Activated naive CD8-positive, alpha-beta T cell treated with anti-CD3 and anti-CD28 coated beads, Interleukin-2, amount 50 U/mL, for 16 hours (primary cell): ENCODE measurements at places on chromosomes 2 and 18.

- DNase-seq: no peak
Measured at GRCh38 chr2:170509452-170510193, 205.5 kb upstream of the SP5 start.

DNA sequence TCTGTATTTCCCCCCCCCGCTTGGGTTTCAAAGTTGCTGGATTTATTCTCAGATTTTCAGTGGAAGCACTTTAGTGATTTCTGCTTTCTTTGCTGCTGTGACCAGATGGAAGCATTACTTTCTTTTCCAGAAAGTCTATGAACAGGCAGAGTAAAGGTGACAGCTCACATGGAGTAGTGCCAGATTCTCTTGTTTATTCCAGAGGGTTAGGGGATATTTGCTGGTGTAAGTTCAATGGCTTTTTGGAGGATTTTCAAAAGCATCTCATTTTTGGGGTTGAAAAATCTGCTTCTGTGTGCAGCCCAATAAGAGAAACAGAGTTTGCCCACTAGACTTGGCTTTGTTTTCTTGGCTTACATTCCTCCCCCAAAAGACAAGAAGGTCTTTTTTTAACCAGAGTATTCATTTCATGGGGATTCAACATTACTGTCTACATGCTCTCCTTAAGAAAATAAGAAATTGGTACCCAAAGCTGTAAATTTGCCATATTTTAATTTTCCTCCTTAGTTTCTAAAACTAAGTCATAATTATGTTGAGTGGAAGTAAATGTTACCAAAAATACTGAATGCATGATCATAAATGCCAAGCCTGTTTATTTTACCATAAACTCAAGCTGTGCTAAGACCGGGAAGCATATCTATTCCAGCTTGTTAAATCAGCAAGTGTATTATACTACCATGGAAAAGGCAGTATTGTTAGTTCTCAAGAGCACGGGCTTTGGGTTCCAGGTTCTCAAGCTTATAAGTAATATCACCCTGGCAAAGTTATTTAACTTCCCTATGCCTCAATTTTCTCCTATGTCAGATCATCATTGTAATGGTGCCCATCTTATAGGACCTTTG, 557.2 kb downstream of the CPS1 start:
- no peak for DNase-seq

- no peak for DNase-seq
Measured at GRCh38 chr2:61179701-61180639, 18.0 kb downstream of the C2orf74 start.

GRCh38 chr18:49716035-49716434, 97.3 kb downstream of the ACAA2 start:
- DNase-seq: no peak

DNA sequence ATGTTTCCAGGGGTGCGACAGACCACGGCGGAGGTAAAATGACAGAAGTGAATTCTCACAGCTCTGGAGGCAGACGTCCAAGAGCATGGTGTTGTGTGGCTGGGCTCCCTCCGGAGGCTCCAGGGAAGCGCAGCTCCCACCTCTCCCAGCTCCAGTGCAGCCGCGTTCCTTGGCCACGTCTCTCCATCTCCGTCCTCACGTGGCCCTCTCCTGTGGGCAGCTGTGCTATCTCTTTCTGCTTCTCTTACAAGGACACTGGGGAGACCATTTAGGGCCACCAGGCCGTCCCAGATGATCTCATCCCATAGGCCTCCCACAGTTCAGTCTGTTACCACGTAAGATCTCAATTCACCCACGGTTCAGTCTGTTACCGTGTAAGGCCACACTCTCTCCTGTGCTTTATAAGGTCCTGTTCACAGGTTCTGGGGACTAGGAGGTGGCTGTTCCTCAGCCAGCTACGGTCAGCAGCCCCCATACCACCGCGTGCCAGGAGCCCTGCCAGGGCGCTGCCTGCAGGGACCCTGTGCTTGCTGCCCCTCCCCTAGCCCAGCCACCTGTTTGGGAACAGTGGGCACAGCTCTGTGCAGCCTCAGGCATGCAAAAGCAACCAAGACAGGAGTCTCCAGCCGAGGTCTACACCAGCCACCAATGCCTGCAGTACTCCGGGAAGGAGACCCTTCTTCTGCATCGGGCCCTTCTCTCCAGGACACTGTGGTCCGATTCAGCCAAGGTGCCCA, 2.9 kb upstream of the MAB21L4 start:
- no peak for DNase-seq

DNA sequence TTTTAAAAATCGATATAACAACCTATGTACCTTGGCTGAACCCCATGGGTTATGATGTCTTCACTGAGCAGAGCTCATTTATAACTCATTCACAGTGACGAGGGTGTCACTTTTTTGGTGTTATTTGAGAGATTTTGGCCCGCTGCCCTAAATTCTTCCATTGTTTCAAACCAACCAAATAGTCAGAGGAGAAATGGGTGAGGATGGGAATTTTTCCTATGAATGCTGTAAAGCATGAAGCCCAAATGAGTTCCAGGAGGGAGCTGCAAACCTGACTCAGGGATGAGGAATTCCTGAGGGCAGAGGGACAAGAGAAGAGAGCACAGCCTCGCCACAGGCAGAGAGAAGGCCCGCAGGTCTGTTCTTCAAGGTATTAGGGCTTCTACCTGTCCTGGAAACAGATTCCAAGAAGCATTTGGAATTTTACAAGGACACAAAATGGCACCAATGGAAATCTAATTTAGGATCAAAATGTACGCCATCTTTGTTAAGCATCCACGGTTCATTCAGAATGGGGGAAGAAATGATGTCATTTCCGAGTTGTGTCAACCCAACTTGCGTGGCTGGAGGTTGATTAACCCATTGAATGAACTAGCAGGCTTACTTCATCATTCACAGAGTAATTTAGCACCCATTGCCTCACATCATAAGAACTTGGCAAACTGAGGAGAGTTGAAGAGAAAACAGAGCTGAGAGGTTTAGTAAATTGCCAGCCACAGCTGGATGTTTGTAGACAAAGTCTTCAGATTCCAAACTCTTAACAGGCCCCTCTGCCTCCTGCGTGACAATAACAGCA, 133.5 kb downstream of the LAMA3 start:
- no peak for DNase-seq

DNA sequence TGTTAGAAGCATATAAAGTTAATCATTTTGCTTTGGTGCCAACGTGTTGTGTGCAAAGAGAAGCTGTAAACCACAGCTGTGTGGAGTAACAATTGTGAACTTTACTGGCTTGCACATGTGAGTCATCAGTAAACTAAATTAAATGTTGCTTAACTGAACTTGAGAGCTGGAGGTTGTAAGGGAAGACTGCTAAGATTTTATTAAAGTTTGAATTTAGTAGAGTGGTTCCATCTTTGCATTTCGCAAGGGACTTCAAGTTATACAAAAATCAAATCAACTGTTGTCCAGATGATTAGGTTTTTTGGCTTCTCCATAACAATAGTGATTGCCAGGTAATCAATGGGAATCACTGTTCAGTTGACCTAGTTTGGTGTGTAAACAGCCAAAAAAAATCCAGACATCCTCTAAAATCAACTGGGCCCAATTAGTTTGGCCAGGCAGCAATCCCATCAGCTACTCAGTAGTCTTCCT, 247.4 kb downstream of the MYO3B start:
- DNase-seq: no peak

GRCh38 chr2:212649646-212650045, 111.0 kb upstream of the ERBB4 start:
- DNase-seq: no peak

DNA sequence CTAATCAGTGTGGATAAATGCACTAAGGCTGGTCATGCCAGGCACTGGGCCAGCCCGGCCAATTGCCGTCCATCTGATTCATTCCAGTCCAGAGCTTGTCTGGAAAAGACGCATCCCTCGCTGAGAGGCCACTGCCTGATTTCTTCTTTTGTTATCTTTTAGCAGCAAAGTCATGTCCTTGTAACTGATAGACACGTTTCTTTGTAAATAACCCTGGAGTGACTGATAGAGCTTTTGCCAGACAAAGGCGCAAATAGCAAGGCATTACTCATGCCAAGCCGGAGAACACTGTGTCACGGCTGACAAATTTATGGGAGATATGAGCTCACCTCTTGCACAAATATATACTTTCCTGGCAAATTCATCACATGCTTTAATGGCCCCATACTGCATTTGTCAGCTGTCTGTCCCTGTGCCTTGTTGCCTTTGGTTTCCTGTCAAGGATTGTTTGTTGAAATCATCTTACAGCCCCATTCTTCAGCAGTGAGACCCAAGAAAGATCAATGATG, 164.4 kb downstream of the ETAA1 start:
- DNase-seq: no peak

- peak; percentile 56 for DNase-seq
Measured at GRCh38 chr2:70789304-70790135, 923 bp downstream of the FIGLA start.

DNA sequence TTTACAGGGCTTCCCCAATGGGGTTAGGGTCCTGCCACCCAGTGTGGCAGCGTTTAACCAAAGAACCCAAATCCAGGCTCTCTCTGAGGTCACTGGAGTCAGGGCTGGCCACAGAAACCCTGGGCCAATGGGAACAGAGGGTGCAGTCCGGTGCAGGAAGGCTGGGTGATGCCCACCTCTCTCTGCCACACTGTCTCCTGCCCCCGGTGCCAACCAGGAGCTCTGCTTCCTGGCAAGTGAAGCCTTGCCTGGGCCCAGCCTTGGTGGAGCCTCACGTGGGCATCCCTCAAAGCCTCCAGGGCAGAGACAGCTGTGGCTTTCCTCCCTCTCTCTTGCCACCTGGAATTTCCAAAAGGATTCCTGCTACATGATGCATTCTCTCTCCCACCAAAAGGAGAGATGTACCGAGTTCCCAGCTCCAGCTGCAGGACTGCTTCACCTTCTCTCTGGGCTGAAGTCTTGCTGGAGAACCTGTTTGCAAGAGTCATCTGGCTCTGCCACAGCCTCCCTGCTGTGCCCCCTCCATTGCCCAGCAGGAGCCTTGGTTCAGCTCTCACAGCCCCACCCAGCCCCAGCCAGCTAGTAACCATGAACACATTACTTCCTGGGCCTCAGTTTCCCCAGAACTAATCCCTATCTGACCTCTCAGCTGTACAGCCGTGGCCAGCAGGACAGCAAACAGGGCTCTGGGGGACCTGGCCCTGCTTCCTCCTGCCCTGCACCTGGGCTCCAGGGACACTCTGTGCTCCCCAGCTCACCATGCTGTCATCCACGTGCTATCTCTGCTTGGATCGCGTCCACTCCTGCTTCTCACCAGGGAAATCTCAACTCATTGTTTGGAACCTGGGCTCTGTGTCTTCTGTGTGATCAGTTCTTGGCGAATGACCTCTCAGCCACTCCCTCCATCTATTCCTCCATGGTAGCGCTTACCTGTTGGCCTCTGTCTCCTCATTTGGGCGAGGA, 43.4 kb downstream of the KCNF1 start:
- no peak for DNase-seq

DNA sequence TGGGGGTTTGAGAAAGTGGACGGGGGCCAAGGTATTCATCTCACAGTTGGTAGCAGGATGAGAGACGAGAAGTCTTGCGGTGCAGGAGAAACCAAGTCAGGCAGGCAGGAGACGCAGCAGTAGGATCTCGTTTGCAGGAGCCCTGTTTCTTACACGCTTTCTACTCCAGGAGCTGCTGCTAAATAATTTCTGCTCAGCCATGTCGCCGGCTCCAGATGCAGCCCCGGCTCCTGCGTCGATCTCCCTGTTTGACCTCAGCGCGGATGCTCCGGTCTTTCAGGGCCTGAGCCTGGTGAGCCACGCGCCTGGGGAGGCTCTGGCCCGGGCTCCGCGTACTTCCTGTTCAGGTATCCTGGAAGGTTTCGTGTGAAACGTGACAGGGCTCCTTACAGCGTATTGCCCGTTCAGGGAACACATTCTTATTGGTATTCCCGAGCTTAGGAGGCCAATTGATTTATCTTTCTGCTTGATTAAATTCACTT, 494 bp downstream of the ANKZF1 start:
- no peak for DNase-seq

DNA sequence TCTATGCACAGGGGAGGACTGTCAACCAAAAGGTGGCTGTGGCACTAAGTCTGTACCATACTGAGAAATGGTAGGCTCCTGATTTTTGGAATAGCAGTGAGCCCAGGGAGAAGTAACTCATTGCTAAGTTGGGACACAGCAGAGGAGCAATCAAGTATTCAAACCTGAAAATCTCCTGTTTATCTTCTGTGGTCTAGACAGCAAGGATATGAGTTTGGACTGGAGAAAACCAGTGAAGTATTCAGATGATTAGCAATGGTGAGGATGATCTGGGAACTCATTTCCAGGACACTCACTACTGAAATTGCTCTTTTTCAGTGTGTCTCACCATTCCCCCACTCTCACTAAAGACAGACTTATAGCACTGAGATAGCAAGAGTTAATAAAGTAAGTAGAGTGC, 112.0 kb downstream of the GULP1 start:
- no peak for DNase-seq

DNA sequence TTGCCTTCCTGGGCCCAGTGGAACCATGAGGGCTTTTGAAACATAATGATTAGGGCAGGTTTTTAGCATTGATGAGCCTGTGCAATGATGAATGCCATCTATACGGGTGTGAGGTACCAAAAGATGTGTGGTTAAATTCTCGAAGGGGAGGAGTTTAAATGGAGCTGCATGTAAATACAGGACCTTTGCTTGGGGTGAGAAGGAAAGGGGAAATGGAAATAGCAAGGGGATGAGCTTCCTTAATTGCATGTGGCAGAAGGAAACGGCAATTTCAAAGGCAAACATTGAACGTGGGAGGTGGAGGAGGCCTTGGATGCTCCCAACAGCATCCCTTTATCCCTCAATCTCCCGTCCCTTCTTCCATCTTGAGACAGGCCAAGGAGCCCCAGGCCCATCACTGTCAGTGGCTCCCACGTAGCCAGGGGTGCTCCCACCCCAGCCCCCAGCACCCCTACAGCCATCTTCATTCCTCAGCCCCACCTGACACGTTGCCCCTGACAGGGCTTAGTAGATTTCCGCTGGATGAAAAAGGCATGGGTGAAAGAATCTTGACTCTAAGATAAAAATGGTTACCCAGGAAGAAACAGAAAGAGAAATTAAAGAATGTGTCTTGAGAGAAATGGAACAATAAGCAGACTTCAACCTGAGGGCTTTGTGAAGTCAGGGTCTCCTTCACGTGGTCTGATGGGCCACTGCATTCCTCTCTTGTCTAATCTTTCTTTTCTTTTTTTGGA, 32.5 kb downstream of the INPP5D start:
- DNase-seq: no peak

DNA sequence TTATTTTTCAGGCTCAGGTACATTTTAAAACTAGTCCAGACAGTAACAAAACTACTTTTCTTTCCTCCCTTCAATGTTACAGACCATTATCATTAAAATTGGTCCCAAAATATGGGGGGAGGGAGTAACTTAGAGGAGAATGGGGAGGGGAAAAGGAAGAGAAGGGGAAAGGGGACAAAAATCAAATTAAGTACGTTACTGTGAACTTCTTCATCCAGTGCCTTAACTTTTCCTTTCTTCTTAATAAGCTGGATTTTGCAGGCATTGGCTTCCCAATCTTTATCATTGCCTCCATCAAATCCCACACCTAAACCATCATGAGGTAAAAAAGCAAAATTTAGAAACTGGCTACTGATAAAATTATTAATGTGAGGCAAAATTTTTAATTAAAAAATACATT, 17.2 kb downstream of the GFPT1 start:
- DNase-seq: no peak

GRCh38 chr2:46356991-46357390, 59.8 kb downstream of the EPAS1 start:
- DNase-seq: no peak
